ENCODE measurements at places on chromosomes 7 and 10.

DNA sequence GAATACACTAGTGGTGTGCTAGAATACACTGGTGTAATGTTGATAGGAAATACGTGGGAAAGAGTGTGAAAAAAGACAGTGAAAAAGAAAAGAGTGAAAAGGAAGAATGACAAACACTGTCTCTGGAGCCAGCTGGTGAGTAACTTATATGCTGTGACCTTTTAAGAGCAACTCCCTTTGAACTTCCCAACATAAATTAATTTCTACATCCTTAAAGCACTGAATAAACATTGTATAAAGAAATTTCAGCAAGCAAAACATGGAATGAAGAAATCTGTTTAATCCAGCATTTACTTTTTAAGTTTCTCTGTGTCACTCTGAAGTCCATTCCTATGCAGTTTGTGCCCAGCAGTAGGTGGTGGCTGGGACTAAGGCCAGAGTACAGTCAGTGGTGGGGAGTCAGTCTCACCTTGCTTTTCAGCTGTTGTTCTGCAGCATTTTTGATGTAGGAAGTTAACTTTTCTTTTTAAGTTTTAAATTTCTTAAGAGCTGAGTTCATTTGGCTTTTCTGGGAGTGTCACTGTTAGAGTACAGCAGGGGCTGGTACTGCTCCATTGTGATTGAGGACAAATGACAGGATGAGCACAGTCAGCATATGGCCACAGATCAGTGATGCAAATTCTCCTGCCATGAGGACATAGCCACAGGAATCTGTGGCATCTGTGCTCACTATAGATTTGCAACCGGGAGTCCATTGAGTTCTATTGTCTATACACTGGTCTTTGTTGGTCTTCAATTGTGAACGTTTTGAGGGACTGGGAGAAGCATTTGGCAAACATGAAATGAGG lies 321.8 kb downstream of the ZNF248 start:
- DNase-seq = no peak

DNA sequence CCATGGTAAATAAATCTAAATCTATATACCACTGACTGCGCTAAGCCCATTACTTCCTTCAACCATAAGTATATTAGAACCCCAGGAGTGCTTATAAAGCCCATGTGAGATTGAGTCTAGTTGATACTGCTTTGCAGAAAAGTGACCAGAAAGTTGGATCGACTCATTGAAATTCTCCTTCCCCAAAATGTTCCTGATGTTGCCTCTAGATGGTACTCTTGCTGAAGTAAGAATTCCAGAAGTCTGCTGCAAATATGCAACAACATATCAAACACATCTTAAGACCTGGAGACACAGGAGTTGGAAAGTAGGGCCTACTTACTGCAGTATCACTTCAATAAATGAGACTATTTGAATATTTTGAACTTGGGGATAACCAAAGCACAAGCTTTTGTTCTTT lies 550.8 kb downstream of the IPMK start:
- DNase-seq = no peak

GRCh38 chr7:44573464-44574286 lies at the start of gene DDX56:
DDX56 (minus strand) TSS chr7:44573908; CDS start chr7:44573895, 13 bp downstream.
- DNase-seq = peak; percentile 95

- DNase-seq = peak; percentile 56
Measured at GRCh38 chr10:102628451-102628911, 15.8 kb upstream of the TRIM8 start.

- DNase-seq = no peak
Measured at GRCh38 chr10:88828310-88828709, 23.3 kb downstream of the ANKRD22 start.

DNA sequence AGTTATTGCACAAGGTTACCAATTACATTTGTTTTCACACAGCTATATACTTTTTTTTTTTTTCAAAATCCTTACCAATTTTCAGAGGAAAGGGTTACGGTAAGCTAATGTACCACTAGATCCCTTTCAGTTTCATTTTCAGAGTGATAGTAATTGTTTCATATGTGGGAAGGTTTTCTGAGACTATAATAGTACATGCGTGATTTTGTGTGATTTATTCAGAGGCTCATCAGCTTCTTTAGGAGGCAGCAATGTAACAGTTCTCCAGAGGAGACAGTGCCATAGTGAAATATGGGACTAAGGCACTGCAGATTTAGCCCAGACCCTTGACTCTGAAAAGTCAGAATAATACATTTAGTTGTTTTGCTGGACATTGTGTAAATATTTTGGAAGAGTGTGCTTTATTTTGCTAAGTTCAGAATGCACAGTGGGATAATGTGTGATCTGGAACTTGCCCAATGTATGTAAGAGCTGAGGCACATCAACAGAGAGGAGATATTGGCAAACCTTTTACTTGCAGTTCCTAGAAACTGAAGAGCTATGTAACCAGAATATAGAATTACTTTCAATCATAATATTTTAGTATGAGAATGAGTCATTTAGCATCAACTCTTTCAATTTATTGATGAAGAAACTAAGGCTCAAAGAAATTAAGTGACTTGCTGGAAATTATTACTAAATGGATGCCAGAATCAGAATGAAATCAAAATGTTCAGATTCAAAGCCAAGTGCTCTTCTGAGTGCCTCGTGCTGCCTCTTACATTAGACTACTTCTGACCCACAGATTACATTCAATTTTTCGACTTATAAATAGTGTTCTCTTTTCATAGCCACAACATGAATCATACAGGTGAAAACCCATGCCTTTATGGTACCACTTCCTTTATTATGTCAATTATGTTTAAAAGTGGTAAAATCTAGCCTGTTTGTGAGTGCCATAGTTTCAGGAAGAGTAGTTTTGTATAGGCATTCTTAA lies 207.7 kb upstream of the TEX47 start:
- no peak for DNase-seq

DNA sequence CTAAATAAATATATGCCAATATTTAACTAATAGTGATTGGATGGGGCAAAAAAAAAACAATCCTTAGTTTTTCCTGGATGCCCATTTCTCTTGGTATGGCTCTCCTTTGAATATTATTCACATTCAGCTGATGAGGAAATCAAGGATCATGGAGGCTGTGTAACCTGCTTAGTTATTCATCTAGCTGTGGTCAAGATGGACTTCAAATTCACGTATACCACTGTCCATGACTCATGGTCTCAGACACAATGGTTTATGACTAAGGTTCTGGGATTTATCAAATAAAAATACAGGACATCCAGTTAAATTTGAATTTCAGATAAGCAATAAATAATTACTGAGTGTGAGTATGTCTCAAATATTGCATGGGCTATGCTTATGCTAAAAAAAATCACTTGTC lies 191.5 kb upstream of the CELF2 start:
- DNase-seq = no peak

GRCh38 chr10:102727037-102727818 lies 12.8 kb downstream of the SFXN2 start:
- no peak for DNase-seq

DNA sequence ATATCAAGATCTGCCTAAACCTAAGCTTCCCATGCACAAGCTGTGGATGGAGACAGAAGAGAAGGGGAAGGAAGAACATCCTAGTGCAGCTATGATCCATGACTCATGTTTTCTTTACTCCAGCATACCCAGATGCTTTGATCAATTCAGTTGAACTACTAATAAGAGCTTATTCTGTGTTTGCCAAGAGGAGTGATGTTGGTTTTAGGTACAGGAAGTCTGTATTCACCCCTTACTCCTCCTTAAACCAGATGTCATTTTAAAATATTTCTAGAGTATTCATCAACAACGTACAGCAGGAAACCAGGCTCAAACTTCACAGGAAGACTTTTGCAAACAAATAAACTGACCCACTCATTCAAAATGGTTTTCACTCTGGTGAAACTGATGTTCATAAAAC lies 29.2 kb downstream of the PANK1 start:
- no peak for DNase-seq

- no peak for DNase-seq
Measured at GRCh38 chr7:114519240-114519639, 104.6 kb downstream of the FOXP2 start.

- peak; percentile 47 for DNase-seq
Measured at GRCh38 chr10:1037098-1037497, 11.4 kb upstream of the IDI2 start.

GRCh38 chr7:130415006-130415405 lies 25.8 kb downstream of the CEP41 start:
- no peak for DNase-seq

DNA sequence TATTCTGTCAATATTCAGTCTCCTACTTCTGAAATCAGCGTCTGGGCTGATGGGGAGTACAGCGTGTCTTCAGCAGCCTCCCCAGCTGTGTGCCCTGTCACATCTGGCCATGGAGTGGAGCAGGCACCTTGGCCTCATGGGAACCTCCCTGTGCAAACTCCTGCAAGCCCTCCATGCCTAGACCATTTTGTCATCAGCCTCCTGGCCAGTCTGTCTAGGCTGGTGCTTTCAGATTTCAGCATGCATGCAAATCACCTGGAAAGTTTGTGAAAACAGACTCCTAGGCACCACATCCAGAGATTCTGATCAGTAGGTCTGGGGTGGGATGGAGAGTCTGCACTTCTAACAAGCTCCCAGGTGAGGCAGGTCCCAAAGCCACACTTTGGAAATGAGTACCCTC lies 26.2 kb upstream of the CCSER2 start:
- no peak for DNase-seq

DNA sequence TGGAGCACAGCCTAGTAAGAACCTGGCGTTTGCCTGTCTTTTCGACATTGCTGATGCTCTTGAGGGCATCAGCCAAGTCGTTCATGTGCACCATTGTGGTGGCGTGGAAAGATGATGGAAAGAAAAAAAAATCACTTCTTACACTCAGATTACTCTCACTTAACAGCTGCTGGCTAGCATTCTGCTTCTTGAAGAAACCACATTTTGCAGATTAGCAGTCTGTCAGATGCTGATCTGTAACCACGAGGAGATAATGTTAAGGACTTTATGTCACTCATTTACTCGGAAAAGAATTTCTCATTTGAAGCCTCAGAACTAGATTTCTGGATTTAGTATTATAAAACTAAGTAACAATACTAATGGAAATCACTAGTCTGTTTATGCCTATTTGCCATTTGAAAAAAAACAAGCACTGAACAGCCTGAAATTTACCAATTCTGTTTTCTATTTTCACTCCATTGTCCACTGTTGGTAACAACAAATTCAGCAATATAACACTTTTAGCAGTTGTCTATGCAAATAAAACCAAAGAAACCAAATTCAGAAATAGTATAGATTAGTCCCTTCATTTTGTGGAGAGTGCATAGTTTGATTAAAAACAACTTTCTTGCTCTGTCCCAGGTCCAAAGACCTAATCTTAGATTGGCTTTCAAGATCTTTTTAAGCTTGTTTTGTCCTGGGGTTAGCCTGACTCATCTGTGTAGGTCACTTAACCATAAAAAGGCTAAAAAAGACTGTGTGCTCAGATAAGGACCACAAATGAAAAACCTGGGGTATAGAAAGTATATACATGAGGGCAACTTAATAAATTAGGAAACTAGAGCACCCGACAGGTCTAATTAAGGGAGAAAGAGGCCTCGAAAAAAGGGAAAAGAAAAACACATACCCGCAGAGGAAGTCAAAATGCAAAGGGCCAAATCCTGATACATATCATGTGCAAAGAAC lies 67.5 kb downstream of the NT5C2 start:
- DNase-seq = no peak

DNA sequence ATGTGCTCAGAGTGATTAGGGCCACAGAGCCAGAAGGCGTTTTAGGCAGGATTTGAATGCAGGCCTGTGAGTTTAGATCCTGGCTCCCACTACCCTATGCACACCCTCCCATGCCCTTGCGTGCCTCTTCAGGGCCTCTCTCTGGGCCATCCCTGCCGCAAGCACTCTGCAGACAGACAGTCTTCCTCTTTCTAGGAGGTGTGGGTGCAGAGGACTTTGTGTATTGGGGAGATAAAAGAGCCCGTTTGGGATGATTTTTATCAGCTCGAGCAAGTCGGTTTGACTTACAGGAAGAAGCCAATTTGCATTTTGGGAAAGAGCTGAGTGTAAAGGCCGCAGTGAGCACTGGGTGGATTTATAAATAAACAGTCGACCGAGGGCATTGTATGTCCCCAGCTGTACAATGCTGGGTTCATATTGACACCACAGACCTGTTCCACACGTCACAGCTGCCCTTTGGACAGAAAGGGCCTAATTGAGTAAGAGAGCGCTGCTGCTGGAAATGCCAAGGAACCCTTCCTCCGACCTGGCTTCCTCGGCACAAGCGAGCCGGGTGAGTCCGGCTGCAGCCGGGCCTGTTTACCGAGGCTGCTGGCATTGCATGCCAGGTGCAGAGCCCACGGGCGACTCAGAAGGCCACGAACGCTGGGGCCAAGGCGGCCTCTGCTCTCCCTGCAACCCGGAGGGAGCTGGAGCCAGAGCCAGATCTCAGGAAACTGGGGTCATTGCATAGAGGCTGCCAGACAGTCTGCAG lies 25.1 kb downstream of the ZMIZ1 start:
- DNase-seq = no peak

DNA sequence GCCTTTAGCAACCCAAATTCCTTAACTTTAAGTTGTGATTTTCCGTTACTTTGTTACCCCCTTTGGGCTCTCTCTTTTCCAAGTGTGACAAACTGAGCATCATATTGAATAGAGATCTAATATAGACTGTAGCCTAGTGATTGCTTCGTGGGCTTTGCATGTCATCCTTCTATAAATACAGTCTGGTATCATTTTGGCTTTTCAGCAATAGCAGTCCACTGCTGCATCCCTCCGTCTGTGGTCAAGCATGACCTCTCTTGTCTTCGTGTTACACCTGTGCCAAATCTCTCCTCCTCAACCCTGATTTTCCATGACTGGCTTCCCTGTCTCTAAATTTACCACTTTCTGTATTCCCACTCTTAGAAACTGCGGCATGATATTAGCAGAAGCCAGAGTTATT lies 53.8 kb upstream of the AGK start:
- no peak for DNase-seq

GRCh38 chr10:79192677-79193003 lies 123.9 kb downstream of the ZMIZ1 start:
- no peak for DNase-seq

GRCh38 chr7:149845257-149845980 lies 7.2 kb downstream of the ZNF862 start:
- no peak for DNase-seq
